Stimulated activated CD4-positive, alpha-beta T cell treated with anti-CD3 and anti-CD28 coated beads, Interleukin-1b, Interleukin-23, amount 100 ng/mL, for 1 hour (primary cell): ENCODE measurements at places on chromosomes 7 and 10.

DNA sequence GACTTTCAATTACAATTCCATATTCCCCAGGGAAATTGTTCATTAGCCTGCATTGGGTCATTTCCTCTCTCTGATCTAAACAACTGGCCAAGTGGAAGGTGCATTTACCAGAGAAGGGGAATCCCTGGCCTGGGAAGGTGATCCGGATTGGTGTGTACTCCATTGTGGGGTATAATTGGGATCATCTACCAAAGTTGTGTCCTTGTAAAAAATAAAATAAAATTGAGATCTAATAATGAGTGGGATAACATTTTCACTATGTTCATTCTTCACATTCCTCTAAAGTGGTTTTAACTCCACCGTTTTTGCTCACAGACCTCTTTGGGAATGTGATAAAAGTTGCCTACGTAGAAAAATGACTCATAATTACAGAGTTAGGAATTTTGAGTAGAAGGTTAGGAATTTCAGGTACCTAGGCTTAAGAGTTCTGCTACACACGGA lies 22.8 kb downstream of the ARL5B start:
- DNase-seq = no peak

DNA sequence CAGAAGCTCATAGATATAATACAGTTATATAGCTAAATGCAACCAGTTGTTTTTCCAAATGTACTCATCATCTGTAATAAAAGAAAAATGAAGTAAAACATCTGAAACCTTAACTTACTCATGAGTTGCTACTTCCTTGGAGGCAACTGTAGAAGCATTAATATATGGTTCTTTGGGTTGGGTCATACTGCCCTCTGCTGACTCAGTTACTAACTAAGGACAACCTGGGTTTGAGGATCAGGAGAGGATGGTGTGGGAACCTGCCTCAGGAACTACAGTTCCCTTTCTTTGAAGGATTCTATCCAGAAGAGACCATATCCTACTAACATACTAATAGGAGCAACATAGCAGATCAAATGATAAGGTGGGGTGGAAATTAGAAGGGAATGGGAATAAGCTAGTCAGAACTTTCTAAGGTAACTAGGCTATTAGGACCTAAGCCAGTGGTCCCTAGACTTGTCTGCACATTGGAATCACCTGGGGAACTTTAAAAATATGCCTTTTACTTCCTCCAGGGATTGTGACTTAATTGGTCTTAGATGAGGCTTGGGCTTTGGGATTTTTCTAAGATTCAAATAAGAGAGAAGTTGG lies 20.7 kb downstream of the COX15 start:
- DNase-seq = no peak

GRCh38 chr7:95200741-95201140 lies 123.6 kb downstream of the PON1 start:
- no peak for DNase-seq

DNA sequence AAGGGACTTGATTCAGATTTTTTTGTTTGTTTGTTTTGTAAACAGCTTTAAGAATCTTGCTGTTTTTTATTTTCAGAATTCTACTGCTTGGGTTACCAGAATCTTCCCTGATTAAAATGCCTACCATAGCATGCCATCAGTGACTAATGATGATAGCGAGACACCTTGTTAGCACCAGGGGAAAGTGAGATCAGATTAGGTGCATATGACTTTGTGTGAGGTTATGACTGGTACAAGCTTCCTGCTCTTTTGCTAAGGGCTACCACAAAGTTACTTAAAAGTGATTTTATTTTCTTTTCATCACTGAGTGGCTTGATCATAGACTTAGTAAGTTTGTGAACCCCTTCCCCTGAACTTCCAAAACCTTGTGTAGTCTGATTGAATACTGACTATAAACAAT lies 93.5 kb downstream of the SND1 start:
- DNase-seq = no peak

GRCh38 chr10:30039988-30040387 lies 19.4 kb downstream of the JCAD start:
- DNase-seq = no peak

DNA sequence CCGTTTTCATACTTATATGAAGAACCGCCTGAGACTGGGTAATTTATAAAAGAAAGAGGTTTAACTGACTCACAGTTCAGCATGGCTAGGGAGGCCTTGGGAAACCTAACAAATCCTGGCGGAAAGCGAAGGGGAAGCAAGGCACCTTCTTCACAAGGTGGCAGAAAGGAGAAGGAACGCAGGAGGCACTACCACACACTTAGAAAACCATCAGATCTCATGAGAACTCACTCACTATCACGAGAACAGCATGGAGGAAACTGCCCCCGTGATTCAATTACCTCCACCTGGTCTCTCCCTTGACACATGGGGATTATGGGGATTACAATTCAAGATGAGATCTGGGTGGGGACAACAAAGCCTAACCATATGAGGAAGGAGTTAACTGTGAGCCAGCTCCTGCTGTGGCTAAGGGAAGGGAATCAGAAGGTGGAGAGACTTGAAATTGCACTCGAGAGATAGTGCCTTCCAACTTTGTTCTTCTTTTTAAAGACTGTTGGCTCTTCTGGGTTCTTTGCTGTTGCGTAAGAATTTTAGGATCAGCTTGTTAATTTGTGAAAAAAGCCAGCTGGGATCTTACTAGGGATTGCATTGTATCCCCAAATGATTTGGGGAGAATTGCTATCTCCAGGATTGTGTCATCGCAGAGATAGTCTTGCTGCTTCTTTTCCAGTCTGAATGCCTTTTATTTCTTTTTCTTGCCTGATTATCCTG lies 21.0 kb downstream of the OPTN start:
- DNase-seq = no peak

DNA sequence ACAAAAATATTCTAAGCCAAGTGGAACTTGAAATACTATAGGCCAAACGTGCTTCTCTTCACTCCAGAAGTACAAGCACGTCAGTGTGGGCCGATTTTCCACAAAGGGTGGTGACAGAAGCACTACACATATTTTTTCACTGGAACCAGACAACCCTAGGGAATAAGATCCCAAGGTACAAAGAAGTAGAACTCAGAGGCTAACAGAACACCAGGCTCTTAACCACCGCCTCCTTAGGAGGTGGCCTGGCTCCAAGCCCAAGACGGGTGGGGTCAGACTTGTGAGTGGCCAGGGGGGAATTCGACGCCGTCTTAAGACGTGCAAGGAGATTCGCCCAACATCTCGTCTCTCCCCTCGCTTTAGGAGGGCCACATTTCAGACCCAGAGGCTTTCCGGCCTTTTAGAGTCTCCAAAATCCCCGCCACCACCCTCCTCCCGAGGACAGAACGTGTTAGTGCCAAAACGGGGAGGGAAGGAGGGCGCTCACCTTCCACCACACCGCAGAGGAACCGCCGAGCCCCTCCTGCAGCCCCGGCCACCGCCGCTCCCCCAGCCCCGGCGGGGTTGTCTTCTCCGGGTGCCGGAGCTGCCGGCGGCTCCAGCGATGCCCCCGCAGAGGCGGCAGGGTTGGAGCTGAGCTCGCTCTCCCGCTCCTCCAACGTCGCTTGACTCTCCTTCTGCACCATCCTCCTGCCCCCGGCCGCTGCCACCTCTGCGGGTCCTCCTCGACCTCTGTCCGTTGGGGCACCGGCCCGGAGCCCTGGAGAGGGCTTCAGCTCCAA lies 716 bp downstream of the OGA start:
- no peak for DNase-seq

GRCh38 chr7:104552102-104552501 lies 223.7 kb downstream of the LHFPL3 start:
- DNase-seq = no peak

DNA sequence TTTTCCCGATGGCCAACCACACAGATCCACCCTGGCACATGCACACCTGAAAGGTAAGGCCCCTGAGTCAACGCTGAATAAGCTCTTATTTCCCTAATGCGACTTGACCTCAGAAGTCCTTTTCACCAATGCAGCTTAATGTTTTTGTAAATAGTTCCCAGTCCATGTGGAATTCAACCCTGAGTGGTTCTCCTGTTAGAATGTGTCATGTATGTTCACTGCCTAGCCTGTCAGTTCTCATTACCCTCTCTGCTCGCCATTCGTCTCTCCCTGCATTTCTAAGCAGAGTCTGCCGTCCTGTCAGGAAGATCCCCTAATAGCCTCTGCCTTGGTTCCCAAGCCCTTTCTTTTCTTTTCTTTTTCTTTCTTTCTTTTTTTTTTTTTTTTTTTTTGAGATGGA lies 392.6 kb upstream of the SHH start:
- DNase-seq = no peak

DNA sequence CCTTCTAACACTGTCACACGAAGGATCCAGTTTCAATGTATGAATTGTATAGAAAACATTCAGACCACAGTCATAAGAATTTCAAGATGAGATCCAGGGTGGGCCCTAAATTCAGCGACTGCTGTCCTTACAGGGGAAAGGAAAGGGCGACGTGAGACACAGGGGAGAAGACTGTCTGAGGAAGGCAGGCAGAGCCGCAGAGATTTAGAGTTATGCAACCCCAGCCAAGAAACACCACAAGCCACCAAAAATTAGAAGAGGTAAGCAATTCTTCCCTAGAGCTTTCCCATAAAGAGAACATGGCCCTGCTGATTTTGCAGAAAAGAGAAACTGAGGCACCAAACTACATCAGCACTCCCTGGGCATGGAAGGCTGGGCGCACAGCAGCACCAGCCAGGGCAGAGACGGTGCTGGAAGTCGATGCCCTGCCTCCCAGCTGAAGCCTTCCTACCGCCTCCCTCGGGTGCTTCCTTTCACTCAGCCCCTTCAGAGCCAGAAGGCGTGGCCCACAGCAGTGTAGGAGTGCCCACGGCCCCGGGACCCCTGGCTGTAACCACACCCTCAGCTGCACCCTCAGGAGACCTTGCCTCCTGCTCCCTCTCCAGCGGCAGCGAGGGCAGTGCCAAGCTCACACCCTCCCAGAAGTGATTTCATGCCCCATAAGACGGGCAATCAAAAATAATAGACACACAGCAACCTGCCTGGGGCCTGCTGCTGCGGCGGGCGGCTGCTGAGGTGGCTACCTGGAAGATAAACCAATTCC lies 81.0 kb upstream of the LRRC4 start:
- DNase-seq = no peak

- DNase-seq = no peak
Observed at GRCh38 chr7:64621656-64622055, 44.3 kb upstream of the ZNF107 start.

DNA sequence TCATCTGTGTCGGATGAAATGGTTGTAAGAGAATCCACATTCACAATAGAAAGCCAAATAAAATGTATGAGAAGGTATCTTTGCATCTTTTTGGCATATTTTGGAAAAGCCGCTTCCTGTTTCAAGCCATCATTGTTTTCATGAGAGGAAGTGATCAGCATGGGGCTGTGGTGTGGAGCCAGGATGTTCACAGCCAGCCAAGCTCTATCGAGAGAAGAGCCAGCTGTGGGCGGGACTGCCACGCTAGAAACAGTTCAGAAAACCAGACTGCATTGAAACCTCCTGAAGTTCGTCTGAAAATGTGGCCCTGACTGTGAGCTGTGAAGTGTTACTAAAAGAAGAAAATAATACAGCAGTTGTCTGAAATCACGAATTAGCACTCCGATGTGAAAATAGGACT lies 21.2 kb upstream of the NPS start:
- no peak for DNase-seq

DNA sequence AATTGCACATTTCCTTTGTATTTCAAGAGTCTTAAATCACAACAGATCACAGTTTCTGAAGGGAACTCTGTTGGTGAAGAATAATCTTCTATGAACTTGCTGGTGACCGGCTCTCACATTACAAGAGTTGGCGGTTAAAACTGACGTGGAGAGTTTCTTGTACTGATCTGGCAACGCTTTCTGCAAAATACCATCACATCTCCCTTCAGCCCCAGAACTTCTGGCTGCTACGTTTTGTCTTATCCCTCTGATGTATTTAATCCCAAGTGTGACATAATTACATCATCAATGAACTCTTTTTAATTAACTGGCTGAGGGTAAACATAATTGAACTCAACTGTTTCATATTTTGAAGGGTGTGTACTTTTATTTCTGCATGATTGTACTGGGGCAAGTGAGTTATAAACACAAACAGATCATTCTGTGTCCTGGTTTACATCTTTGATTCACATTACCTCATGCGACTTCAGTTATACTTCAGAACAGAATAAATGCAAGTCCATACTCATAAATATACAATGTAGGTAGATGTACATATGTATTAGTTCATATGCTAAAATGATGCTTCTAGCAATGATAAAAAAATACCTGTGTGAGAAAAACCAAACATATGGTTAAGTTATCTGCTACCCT lies 105.1 kb upstream of the NPVF start:
- no peak for DNase-seq

DNA sequence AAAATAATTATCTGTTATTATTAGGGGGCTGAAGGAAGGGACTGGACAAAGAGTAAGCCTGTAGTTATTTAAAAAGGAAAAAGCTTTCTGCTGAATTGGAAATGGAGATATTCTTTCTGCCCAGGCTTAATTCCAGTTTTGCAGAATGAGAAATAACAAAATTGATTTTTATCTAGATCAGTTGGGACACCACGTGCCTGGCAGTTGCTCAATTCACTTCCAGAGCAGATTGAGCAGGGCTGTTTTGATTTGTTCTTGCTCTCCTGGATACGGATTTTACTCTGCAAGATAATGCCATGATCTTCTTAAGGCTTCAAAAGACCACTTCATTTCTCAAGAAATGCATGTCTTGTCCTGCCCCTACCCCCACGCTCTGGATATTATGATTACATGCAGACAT lies 524.3 kb downstream of the TCERG1L start:
- no peak for DNase-seq

DNA sequence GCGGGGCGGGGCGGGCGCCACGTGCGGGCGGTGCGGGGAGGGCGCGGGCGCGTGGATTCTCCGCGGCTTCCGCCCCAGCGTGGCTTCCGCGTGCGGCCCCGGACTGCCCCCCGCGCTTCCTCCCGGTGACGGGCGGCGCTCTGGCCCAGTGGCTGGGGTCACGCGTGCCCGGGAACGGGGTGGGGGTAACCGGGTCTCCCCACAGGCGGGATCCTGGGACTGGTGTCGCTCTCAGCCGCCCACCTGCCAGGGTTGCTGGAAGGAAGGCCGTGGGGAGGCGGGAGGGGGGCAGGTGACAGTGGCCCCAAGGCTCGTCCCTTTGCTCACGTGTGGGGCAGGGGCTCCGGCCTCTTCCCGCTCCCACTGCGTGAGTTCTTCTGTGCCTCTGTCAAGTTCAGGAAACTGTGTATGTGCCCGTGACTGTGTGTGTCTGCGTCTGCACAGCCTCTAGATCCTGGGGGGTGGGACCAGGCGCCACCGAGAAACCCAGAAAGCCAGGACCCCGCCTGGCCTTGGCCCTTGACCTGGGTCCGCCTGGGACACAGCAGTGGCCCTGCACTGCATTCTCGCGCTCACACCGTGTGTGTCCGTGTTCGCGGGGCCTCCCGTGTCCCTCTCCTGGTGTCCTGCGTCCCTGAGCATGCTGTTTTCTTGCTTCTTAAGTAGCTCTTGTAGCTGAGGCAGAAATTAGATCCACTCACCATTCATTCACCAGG lies 919 bp downstream of the MAFK start:
- DNase-seq = no peak

- DNase-seq = no peak
Observed at GRCh38 chr10:13893926-13894325, 307.2 kb downstream of the PRPF18 start.
